Endothelial cell (in vitro differentiated cells): ENCODE measurements at places on chromosomes 2 and 18.

- no peak for DNase-seq
Observed at GRCh38 chr2:9656270-9656766, 25.5 kb upstream of the YWHAQ start.

DNA sequence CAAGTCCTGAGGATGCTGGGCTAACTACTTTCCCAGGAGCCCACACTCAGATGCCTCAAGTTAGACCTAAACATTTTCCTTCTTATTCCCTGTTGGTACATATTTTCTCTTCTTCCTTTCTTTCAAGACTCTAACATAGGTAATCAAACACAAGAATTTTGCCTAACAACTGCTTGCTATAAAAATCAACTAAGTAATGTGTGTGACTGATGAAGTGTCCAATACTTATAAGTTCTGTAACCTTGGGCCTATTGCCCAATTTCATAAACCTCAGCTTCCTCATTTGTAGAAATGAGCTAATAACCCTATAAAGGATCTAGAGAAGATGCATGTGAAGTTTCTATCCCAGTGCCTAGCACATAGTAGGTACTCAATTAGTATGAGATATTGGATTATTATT is 31.6 kb upstream of the PIK3C3 start:
- DNase-seq: no peak

DNA sequence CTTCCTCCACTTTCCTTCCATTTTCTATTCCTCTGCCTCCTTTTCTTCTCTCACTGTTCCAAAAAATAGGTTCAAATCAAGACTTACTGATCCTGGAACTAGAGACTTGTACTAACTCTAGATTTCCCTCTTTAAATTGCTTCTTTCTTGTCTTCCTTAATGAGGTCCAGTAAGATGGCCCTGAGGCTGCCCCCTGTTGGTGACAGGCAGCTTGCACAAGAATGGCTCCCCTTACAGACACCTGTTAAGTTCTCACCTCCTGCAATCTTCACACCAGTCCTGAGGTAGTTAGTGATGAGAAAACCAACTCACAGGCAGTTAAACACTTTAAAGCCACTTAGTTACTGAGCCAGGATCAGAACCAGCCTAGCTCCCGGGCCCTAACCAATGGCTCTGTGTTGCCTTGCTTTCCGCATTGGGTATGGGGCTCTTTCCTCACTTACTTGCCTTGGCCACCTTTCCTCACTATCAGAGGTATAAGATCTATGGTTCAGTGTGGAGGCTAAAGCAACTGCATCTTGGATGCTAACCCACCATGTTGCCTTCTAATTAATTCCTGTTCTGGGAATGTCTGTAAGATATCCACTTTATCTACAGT is 130.6 kb downstream of the AKAIN1 start:
- peak; percentile 35 for DNase-seq

DNA sequence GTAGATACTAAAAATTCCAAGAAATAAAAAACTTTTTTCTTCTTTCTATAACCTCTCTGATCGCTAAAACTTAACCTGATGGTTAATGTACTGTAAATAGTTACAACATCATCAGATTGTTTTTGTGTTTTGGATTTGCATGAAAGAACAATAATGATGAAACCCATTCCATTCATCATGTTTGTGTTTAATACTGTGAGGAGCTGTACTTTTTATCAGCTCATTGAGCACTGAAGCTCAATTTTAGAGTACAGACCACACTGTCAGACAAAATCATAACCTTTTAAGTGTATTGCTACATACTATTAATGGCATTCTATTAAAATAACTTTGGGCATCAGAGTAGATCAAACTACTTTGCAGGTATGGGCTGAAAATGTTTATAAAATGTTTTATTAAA is 14.8 kb upstream of the BBS5 start:
- DNase-seq: no peak

DNA sequence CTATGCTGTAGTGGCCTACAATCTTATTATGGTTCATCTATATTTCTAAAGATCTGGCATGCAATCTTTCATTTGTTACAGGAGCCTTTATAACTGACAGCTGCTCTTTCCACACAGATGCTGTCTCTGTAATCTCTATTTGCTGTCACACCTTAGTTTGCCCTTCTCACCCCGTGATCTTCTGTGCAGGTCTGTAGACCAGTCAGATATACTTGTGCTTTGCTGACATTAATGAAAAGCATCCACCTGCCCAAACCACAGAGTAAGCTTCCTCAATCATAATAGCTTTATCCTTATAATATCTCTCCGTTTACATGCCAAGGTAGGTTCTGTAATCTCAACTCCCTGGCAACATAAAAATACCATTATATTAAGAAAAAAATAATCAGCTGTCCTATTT is 122.4 kb downstream of the GRB14 start:
- no peak for DNase-seq

- no peak for DNase-seq
Observed at GRCh38 chr2:160411167-160411566, 82.4 kb downstream of the RBMS1 start.

DNA sequence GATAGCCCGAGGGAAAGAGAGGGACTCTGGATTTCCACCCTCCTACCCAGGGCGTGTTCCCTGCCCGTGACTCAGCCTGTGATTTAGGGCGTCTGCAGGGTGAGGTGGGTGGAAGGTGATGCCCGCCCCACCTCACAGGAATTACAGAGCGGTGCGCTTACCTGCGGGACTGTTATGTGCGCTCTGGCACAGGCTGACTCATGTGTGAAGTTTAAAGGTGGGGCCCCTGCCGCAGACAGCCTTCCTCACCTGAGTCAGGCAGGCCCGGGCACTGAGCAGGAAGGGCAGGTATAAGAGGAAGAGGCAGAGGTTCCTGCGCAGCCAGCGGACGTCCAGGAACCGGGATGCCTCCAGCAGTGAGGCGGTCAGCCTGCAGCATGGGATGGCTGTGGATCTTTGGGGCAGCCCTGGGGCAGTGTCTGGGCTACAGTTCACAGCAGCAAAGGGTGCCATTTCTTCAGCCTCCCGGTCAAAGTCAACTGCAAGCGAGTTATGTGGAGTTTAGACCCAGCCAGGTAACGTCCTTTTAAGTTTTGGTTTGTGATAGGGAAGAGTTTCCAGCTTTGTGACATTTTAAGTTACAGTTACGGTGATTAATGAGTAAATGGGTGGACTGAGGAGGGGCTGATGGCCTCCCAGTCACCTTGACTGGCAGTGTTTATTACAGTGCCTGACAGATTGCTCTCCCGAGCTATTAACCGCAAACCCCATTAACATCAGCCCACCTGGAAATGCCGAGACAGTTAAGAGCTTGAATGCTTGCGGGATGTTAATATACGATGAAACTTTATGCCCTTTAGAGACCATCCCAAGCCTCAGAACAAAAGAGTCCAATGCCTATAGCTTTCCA is 141.6 kb upstream of the TTC39C start:
- no peak for DNase-seq

DNA sequence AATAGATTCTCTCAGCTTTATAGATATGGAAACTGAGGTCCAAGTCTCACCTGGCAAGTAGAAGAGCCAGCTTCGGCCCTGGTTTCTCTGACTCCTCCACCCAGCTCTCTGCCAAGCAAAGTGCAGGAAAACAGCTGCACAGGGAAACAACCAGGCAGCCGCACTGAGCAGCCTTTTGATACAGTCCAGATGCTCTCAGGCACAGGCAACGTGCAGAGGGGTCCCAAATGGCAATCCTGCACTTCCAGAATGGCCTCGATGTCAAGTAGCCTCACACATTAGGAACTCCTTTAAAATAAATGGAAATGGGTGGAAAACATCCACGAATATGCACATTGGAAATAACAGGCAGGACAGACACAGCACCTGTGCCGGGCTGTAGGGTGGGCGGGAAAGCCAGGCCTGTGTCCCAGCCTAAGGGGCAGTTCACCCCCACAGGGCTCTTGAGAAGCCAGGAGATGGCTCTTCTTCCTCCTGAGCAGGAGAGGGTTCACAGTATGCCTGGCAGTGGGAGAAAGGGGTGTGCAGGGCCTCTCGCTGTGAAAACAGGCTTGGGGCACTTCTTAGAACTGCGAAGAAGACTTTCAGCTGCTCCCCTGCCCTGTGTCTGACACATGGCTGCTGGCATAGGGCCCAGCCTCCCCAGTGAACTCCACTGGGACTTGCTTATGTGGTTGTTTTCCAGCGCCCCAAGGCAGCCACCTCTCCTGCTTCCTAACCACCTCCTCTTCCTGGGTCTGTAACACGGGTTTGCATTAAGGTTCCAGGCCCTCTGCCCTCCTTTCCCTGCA is 63.9 kb upstream of the TUBA3E start:
- no peak for DNase-seq
